ENCODE measurements at places on chromosomes 1 and 21.

DNA sequence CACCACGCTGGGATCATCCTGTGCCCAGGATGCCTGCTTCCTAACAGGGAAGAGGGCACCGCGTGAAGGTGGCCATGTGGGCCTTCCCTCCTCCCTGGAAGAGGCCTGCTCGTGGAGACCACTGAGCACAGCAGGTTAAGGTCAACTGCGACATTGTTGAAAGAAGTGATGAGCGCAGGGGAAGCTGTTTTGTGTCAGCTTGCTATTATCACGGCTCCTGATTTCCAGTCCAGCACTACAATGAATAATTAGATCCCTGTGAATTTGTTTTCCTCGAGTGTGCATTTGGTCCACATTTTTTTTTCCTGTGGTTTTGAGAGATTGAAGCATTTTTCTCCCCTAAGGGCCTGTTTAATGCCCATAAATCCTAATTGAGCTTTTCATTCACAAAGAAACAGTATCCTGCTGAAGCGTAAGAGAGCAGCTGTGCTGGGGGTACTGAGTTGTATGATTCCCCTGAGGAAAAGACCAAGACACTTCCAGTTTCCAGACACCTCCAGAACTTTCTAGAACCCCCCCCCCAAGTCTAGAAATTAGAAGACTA is 204.9 kb downstream of the KCNJ6 start:
- DNase-seq, result no peak

GRCh38 chr1:56965916-56966697 is at the start of gene C8B:
Gene C8B, minus strand, starts transcription at chr1:56966015. Its CDS starts 67 bp downstream, at chr1:56965948.
- no peak for DNase-seq

DNA sequence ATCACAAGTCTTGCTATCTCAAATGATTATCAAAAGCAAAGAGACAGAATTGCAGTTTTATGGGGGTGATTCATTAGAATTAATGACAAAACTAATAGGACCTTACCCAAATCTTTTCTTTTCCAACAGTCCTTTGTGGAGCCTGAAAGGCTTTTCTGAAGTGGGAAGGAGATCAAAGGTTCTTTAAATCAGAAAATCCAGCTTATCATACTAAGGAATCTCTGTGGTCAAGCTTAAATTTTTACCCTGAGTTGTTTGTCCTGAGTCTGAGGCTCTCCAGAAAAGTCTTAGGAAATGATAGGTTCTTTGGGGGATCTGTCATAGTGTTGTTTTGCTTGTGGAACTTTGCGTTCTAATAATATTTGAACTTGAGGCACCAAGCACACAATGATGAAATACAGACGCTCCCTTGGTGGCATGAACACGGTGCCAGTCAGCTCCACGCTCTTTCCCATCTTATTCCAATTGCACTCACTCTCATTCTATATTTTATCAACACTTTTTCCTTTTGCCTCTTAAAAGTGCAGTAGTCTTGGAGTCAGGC is 38.0 kb upstream of the COL24A1 start:
- DNase-seq, result no peak

- DNase-seq, result no peak
Observed at GRCh38 chr1:186948535-186948934, 119.8 kb downstream of the PLA2G4A start.

GRCh38 chr1:87905651-87906050 is 577.0 kb downstream of the LMO4 start:
- DNase-seq, result no peak

- no peak for DNase-seq
Observed at GRCh38 chr1:234686035-234686434, 76.1 kb upstream of the IRF2BP2 start.

DNA sequence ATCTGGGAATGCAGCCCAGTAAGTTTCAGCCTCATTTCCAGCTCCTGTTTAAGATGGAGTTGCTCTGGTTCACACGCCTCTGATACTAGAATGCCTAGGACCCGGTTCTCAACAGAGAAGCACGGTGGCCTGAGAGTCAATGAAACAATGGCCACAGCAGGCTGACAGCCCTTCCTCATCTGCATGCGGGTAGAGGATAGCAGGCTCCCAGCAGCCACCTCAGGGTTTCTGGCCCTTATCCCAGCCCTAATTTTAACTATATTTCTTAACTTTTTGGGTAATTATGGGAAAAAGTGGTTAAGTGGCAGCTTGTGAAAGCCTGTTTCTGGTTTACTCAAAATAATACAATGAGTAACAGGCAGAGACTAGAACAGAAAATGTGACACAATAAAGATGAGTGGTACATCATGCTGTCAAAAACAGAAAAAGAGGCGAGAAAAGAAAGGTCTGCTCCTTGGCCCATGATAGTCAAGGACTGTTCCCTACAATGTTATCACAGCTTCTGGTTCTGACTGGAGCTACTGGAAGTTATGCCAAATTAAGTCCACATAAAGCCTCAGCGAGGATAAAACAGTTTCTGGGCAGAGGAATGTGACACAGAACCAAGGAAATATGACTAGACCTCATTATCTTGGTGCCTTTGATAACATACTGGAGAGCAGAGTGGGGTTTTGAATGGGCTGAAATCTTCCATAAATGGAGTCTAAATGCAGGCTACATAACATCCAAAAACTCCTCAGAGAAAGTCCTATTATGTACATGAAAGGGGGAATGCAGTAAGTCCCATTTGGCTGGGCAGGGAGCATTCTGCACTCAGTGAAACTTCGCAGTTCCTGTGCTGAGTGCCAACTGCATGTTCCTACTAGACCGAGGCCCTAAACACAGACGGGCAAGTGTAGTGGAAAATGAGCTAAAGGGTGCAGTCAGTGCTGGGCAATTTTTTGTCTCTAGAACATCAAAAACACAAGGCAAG is 92.1 kb downstream of the NIBAN1 start:
- no peak for DNase-seq

DNA sequence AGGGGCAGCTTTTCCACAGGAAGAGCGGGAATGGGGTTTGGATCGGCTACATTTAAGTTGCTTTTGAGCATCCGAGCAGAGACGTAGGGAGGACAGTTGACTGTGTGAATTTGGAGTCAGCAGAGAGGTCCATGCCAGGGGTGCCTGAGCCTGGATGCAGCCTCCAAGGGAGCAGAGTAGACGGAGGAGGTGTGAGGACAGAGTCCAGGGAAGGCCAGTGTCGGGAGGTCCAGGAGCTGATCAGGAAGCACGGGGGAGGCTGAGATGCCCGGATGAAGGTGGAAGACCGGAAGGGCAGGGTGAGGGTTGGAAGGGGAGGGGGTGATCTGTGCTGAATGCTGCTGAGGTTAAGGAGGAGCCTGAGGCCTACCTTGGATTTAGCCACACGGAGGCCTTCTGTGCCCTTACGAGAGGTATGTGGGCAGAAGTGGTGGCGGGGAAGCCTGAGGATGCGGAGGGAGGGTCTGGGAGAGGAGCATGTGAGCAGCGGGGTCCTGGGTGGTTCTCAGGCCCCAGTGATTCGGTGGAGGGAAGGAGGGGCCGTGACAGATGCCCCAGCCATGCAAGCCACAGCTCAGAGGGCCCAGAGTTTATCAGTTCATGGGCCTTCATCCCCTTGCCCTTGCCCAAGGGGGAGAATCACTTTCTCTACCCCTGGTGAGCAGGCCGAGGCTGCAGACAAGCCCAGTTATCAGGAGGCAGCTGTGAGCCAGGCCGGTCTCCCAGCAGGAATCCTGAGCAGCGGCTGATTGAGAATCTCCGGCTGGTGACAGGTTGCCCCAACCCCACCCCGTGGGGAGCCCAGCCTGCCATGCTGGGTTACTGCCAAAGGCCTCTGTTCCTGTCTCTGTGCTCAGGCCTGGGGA is 54.0 kb upstream of the ACTL8 start:
- DNase-seq, result no peak

GRCh38 chr1:55276671-55277376 is 61.7 kb upstream of the USP24 start:
- DNase-seq, result no peak

GRCh38 chr21:45818276-45818903 is 163.2 kb upstream of the COL6A1 start:
- no peak for DNase-seq

DNA sequence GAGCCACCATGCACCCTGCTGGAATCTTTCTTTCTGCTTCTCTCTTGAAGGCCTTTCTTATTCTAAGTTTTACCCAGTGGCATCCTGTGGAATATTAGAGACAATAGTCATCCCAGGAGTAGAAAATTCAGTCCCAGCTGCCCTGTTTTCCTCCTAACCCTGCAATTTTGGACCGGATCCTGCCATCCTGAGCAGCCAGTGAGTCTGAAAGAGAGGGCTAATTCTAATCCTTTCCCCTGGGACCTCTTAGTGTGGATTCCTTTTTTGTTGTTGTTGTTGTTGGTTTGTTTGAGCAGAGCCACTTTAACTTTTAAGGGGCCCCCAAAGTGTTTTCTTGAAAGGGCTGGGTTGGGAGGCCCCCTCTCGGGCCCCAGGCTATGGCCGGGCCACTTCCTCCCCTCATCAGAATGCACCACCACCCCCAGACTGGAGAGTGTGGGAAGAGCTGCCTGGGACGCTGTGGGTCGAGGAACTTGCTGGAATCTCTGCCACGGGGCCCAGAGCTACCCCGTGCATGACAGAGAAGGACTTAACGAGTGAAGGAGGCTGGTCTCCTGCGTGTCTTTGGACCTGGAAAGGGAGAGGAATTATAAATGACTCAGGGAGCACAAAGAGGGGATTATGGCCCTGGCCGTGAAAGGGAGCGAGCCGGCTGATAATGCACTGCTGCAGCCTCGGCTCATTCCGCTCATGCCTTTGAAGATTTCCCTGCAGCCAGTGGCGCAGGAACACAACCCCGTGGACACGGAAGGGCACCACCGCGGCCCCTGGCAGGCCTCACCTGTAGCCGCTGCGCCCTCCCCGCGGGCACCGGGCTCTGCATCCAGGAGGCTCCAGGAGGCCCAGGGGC is 81.0 kb upstream of the AKT3 start:
- DNase-seq, result no peak

- no peak for DNase-seq
Observed at GRCh38 chr1:71307451-71307850, 226.6 kb upstream of the ZRANB2 start.

DNA sequence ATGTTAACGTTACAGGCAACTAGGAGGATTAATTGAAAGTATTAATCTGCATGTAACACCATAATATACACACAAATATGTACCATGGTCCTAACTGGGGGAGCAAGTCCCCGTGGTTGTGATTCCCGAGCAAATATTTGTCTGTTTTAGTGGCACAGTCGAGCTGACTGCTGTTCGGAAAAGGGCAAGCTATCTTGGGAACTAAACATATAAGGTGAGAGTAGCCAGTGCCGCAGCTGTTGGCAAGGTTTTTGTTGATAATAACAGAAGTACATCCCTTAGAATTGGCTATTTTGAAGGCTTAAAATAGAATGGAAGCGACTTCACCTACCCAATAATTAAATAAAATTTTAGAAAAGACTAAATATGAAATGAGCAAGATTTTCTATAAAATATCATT is 45.5 kb downstream of the UCHL5 start:
- no peak for DNase-seq

DNA sequence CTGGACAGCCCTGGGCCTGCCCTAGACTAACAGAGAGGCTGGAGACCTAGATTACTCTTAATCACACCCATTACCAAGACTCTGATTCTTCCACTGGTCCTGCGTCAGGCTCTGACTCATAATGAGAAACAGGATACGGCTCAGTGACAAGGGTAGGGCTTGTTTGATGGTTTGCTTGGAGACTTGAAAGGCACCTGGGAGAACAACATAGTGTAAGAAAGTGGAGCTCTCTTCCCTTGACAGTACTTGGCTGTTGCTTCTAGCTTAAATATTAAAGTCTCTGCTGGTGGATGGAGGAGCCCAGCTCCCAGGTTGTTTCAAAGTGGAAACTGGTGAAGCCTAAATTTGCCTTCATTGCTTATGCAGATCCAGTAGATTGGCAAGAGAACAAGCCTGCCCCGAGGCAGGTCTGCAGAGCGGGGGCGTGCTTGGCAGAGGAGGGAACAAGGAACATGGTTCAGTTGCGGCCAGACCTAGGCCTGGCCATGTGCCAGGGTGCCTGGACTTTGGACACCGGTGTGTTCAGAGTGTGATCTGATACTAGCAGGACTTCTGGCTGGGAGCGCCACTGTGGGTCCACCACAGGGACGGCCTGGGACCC is 480.6 kb downstream of the CAMTA1 start:
- no peak for DNase-seq

DNA sequence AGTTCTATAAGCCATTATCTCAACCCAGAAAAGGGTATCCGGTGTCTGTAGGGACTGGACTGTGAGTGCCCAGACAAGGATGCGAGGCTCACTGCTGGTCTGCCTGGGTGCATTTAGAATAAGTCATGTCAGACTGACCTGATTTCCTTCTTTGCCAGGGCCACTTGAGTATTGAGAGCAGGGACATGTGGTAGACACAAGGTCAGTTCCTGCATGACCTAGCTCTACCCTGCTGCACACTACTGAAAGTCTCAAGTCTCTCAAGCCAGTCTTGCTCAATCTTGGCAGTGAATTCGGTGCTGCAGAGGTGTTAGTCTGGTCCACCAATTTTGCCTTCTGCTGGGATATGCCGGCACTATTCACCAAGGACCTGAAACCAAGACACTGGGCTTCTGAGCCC is 180.1 kb downstream of the C1orf94 start:
- no peak for DNase-seq

- DNase-seq, result no peak
Observed at GRCh38 chr1:157199421-157199755, 61.2 kb upstream of the ETV3 start.

- no peak for DNase-seq
Observed at GRCh38 chr1:147567594-147568381, 26.5 kb downstream of the BCL9 start.

DNA sequence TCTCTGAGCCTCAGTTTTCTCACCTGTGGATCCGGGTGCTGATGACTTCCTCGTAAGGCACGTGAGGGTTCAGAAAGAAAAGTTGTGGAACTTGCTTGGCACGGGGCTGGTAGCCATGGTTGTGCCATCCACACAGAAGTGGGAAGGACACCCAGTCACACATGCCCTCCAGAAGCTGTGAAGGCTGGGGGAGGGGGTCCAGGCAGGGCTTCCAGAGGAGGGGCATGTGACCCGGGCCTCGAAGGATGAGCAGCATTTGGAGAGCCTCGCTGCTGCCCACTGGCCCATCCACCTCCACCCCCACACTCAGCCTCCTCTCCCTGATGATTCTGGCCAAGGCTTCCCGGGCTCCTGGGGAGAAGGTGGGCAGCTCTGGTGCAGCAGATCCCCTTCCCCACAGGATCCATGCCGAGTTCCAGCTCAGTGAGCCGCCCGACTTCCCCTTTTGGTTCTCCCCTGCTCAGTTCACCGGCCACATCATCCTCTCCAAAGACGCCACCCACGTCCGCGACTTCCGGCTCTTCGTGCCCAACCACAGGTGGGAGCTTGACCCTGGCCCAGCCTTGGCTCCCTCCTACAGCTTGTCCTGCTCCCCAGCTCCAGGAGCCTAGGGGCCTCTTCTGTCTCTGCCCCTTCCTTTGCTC is 9.4 kb downstream of the SELENON start:
- DNase-seq, result no peak

- no peak for DNase-seq
Observed at GRCh38 chr1:179924268-179924667, 30.3 kb upstream of the CEP350 start.

GRCh38 chr21:25636727-25637126 is 2.3 kb upstream of the JAM2 start:
- DNase-seq, result no peak

GRCh38 chr1:171841931-171842761 is 848 bp downstream of the DNM3 start:
- no peak for DNase-seq
